Stimulated activated CD4-positive, alpha-beta T cell treated with anti-CD3 and anti-CD28 coated beads, Interleukin-15, amount 100 ng/mL, for 1 hour (primary cell): ENCODE measurements at places on chromosomes 5 and 9.

DNA sequence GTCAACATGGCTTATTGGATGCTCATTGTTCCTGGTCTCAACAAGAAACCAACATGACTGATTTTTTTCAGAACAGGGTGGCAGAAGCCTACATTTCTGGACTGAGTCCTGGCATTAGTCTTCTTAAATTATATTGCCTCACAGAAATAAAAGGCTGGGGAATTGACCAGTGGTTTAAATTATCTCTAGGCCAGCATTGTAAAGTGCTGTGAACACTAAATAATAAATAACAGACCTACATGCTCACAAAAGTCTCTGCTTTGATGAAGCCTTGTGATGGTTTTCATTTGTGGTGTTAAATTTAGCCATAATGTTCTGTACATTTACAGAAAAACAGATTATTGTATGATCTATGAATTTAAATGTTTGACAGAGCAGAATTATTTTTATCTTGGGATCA is 44.7 kb upstream of the CD180 start:
- DNase-seq: no peak

DNA sequence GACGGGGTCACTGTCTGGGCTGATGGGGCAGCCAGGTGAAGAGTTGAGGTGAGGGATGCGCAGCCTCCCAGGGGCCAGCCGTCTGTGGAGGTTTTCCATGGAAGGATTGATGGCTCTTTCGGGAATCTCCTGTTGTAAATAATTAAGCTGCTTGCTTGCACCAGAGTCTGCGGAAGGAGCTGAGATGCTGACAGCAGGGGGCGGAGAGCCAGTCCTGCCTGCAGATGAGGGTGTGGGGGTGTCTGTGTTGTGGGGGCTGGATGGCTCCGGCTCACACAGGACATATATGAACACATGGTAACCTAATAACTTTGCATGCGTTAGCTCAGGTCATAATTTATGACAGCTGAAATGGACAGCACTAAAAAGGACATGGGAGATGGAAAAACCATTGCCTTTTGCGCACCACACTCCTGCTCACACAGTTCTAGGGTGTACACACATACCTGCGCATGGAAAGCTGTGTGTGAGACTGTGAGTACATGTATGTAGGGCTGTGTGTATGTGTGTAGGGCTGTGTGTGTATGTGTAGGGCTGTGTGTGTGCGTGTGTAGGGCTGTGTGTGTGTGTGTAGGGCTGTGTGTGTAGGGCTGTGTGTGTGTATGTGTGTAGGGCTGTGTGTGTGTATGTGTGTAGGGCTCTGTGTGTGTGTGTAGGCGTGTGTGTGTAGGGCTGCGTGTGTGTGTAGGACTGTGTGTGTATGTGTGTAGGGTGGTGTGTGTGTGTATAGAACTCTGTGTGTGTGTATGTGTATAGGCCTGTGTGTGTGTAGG is 36.8 kb upstream of the SEMA4D start:
- no peak for DNase-seq

GRCh38 chr5:102713682-102714231 is 41.3 kb upstream of the PAM start:
- no peak for DNase-seq

DNA sequence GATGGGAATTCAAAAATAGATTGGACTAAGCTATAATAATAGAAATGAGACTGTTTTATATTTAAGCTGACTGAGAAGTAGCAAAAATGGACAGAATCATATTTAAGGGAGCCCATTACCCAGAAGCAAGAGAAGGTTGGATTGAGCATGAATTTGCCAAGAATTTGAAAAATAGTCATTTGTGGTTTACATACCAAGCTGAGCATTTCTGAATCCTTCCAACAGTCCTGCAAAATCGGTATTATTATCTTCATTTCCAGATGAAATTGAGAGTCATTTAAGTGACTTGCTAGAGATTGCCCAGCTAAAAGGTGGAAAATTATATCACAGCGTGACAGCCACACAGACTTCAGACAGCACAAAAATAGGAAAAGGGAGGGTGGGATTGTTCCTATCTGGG is 48.4 kb downstream of the TNFSF15 start:
- DNase-seq: no peak

DNA sequence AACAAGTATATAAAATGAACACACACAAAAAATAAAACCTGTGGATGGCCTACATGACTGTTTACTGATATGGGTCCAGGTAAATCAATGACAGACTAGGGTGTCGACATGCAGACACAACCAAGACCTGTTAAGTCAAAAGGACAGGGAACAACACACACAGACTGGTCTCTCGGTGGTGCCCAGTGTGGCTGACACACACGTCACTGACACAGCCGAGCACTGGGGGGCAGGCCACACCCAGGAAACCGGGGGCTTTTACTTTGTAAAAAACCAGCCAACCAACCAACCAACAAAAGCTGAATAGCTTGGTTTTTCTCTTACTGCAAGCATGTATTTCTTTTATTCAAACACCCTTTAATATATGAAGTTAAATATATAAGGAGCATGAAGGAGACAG is 5.0 kb downstream of the FAM163B start:
- no peak for DNase-seq

- DNase-seq: no peak
Measured at GRCh38 chr5:115559524-115559923, 14.9 kb upstream of the FEM1C start.

DNA sequence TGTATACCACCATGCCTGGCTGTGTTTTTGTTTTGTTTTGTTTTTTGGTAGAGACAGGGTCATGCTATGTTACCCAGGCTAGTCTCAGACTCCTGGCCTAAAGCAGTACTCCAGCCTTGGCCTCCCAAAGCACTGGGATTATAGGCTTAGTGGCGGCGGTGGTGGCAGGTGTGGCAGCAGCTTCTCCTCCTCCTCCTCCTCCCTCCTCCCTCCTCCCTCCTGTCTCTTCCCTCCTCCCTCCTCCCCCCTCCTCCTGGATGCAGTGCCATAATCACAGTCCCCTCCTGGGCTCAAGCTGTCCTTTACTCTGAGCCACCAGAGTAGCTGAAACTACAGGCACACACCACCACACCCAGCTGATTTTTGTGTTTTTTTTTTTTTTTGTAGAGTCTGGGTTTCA is 71.2 kb downstream of the UHRF2 start:
- no peak for DNase-seq

DNA sequence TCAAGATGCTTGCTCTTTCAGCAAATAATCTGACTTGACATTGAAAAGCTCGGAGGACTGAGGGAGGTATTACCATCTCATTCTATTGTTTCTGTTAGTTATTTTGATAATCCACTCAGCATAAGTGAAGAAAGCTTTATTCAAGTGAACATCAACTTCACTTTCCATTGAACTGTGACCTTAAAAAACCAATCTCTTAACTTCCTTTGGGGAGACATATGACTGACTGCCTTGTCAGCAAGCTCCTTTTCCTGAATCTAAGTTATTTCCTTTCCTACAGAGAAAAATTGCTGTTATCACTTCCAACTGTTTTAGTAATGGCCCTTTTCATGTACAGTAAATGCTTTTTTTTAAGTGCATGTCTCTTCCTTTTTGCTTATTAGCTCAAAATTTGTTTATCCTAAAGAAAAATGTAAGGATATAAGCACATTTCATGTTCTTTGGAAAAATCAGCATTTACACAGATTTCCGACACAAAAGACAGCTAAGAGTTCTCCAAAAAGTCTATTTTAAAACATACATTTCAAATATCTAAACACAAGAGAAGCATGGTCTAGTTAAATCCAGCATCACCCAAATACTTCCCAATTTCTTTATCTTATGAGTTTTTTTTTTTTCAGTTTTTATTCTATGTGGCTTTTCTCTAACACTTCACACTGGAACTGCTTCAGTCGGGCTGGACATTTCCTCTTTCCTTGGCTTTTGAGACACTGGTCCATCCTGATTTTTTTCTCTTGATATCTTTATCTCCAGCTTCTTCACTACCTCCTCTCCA is 117.9 kb upstream of the DAB2 start:
- no peak for DNase-seq

DNA sequence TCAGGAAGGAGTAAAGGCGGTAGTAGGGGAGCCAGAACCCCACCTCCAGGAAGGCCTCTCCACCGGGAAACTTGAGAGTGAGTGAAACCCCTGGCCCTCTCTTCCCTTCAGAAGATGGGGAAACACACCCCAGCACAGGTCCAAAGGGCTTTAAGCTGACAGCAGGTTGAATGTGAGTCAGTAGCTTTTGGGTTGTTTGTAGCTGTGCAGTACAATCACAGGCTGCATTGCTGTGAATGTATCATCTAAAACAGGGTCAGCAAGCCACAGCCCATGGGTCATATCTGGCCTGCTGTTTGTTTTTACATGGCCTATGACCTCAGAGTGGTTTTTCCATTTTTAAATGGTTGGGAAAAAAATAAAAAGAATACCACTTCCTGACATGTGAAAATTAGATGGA is 10.0 kb downstream of the OTULINL start:
- no peak for DNase-seq
